GM23248 (cell line): ENCODE measurements at places on chromosomes 4 and X. TPM values are rescaled to one million over a fixed set of nuclear protein-coding genes. Genes with fewer than 3 reads are reported as not detected.

DNA sequence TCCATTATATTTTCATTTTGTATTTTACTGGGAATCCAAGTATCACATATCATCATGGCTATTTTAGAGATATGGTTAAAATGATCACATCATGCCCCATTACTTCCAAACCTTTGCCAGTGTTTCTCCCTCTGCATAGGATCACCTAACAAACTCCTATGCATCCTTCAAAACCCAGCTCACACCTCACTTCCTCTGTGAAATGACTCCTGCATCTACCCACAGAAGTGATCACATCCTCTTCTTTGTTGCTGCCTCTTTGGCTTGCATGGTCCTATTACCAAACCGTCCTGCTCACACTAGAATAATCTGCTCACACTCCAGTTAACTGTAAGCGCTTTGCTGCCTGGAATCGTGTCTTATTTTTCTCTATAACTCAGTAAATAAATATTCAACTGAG lies 74.7 kb upstream of the C4orf50 start:
- no peak overlapping the region for H3K27ac ChIP-seq
- no peak for DNase-seq
- no peaks in the 10 kb centered on the region for H3K36me3 ChIP-seq

GRCh38 chr4:82989575-82990429 lies 20.8 kb downstream of the LIN54 start:
- H3K27ac ChIP-seq, result 0 out of 2 replicates have a peak overlapping the region, but pooled peaks have one; percentile 16
- H3K36me3 ChIP-seq, result no peaks in the 10 kb centered on the region
- peaks cover 16% of the 10 kb centered on the region for H3K4me1 ChIP-seq
- DNase-seq, result peak; percentile 26

- no peaks in the 10 kb centered on the region for H3K27me3 ChIP-seq
- H3K4me3 ChIP-seq, result no peak overlapping the region
- DNase-seq, result no peak
- H3K27ac ChIP-seq, result no peak overlapping the region
- no peaks in the 10 kb centered on the region for H3K4me1 ChIP-seq
- H3K36me3 ChIP-seq, result no peaks in the 10 kb centered on the region
Observed at GRCh38 chr4:185580699-185581098, 45.4 kb upstream of the PDLIM3 start.

- H3K27me3 ChIP-seq, result no peaks in the 10 kb centered on the region
- peaks cover 17% of the 10 kb centered on the region for H3K4me1 ChIP-seq
- no peak overlapping the region for H3K4me3 ChIP-seq
- DNase-seq, result no peak
Observed at GRCh38 chr4:119218093-119218492, 5.6 kb downstream of the USP53 start.

- H3K4me1 ChIP-seq, result peaks cover 12% of the 10 kb centered on the region; the same call in 1 of the 2 replicates
- no peak for DNase-seq
- no peak overlapping the region for H3K4me3 ChIP-seq
- H3K27ac ChIP-seq, result no peak overlapping the region
- H3K27me3 ChIP-seq, result 0 out of 2 replicates have a peak, but pooled peaks cover 11% of the 10 kb centered on the region
- no peaks in the 10 kb centered on the region for H3K36me3 ChIP-seq
Observed at GRCh38 chr4:118085700-118086099, 51.4 kb downstream of the NDST3 start.

- peak; percentile 80 for DNase-seq
- peak overlapping the region; percentile 99 for H3K4me3 ChIP-seq
- H3K36me3 ChIP-seq, result peaks cover 23% of the 10 kb centered on the region
- peak overlapping the region; percentile 100 for H3K27ac ChIP-seq
Observed at GRCh38 chrX:103687696-103688201, 1.2 kb upstream of the MORF4L2 start.

GRCh38 chrX:120140293-120140981 lies 18.0 kb upstream of the RHOXF2 start:
- H3K36me3 ChIP-seq, result no peaks in the 10 kb centered on the region
- no peak overlapping the region for H3K4me3 ChIP-seq
- no peak overlapping the region for H3K27ac ChIP-seq
- H3K4me1 ChIP-seq, result no peaks in the 10 kb centered on the region

POU3F4 gene
- not detected in 2 replicates for total RNA-seq

GIMD1 gene
- not detected in 2 replicates for total RNA-seq

CLDN34 gene
- total RNA-seq, result not detected in 2 replicates

CHRDL1 gene
- total RNA-seq, result not detected in 2 replicates

TASL gene
- not detected in 2 replicates for total RNA-seq

TRAM1L1 gene
- total RNA-seq, result 2.3 and 3.7 TPM in 2 replicates

SLC39A8 gene
- 3.2 and 3.7 TPM in 2 replicates for total RNA-seq

DCX gene
- total RNA-seq, result not detected in 2 replicates
